ENCODE measurements at places on chromosomes 2 and 18.

DNA sequence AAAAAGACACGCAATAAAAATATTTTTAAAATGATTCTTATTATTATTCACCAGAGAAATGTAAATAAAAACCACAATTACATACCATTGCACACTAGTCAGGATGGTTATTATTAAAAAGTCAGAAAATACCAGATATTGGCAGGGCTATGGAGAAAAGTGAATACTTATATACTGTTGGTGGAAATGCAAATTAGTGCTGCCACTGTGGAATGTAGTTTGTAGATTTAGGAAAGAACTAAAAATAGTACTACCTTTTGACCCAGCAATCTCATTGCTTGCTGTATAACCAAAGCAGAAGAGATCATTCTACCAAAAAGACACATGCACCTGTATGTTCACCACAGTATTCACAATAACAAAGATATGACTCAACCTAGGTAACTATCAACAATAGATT is 1237.3 kb upstream of the FAM98A start:
- no peak for DNase-seq

GRCh38 chr2:213015387-213016165 is 135.8 kb downstream of the IKZF2 start:
- no peak for DNase-seq

DNA sequence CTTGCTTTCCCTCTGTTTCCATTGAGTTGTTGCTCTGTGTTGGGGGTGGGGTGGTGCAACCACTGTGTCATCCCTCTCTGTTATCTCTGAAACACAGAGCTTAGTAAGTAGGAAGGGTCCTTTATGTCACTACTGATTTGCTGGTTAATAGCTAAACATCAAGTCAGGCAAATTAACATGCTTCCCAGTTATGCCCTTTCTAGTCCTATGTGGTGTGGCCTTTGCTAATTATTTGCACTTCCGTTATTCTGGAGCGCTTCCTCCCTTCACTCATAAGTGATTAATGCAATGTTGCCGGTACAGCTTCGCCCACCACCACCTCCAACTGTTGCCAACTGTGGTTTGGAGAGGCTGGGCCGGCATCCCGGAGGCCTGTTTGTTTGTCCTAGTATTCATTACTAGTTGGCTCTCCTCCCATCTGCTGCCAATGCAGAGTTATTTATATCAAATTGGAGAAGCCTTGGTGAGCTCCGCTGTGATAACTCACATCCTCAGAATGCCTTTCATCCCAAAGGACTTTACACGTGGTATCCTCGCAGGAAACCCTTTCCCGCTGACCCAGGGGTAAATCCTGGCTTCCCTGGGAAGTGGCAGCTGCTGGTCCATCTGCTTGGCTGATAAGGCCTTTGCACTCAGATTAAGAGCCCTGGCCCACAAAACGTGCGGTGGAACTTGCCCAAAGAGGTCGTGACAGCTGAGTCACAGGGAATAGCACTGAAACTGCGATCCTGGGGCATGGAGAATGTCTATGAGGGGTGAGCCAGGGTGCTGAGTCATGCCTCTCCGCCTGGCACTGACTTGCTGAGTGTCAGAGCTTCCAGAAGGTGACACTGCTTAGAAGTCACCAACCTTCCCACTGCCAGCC is 72.0 kb upstream of the ZCCHC2 start:
- DNase-seq = peak; percentile 35

- no peak for DNase-seq
Observed at GRCh38 chr2:48482313-48482712, 47.6 kb upstream of the STON1 start.

DNA sequence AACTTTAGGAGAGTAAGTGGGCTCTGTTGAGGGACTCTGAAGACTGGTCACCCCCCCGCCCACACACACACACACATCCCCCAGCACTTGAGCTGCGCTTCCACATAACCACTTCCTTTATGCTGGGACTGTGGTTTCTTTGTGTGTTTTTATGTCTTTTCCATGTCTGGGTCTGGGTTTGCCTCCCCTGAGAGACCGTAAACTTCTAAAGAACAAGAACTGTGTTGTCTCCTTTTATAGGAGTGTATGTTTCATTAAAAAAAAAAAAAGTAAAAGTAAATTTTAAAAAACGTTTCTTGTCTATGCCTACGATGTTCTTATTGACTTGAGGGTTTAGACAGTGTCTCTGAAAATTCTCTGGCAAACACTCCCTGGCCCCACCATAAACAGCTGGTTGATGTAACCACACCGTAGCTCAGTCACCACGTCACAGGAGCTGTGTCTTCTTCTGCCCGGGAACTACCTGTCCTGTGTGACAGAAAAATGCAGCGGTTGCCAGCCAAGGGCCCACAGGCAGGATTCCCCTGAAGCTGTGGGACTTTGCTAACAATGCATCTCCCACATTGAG is 68.0 kb downstream of the KLHL29 start:
- no peak for DNase-seq

DNA sequence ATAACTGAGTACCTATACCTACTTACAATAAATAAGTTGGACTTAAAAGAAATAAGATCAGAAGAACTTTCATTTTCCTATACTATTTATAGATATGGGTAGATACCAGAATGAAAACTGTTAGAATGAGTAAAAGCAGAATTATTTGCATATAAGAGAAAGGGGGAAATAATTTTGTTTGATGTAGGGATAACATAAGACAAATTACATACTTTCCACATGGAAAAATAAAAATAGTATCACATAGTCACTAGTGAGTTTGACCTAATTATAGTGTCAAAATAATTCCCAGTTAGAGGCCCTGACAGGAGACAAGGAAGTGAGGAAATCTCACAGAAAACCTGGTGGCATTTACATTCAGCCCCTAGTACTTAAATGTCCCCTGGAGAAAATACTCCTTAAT is 28.6 kb downstream of the KCMF1 start:
- DNase-seq = no peak

- no peak for DNase-seq
Observed at GRCh38 chr2:156803243-156803642, 367.1 kb downstream of the GPD2 start.

DNA sequence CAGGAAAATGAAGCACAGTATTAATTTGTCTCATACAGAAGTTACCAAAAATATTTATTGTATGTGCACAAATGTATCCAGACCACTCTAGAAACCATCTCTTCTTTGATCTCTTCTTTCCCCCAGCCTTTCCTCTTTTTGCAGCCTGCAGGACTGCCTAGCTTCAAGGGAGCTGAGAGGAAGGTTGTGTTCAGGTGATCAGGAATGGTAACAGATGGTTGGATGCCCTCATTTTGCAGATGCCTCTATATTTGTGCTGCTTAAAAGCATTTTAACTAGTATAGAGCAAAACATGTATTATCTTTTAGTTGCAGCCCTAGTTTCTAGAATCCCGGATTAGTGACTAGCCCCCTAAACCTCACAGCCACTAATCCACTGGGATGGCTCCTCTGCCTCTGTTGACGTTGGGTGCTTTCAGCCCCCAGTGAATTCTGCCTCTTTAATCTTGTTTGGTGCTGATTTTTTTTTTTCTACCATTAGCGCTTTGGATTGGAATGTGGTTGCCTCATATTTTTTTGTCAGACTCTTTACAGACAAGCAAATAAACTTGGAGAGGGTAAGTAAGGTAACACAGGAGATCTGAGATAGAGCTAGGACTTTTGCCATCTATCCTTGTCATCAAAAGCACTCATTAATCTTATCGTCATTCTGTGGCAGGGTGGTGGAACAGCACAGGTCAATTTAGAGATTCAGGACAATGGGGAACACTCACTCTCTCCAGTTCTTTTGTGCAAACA is 103.8 kb upstream of the NDUFV2 start:
- DNase-seq = no peak
